ENCODE measurements at places on chromosomes 5 and 9.

- no peak for DNase-seq
These were observed 179.2 kb downstream of the TTC39B start for GRCh38 chr9:15127831-15128230.

GRCh38 chr5:122844136-122844909 lies 1.1 kb upstream of the SNX24 start:
- no peak for DNase-seq

- no peak for DNase-seq
These were observed 1.2 kb downstream of the SLC31A2 start for GRCh38 chr9:113151696-113152630.

- DNase-seq = no peak
These were observed 17.2 kb downstream of the PAM start for GRCh38 chr5:102772273-102772672.

GRCh38 chr5:44225231-44226160 lies 163.7 kb downstream of the FGF10 start:
- no peak for DNase-seq

DNA sequence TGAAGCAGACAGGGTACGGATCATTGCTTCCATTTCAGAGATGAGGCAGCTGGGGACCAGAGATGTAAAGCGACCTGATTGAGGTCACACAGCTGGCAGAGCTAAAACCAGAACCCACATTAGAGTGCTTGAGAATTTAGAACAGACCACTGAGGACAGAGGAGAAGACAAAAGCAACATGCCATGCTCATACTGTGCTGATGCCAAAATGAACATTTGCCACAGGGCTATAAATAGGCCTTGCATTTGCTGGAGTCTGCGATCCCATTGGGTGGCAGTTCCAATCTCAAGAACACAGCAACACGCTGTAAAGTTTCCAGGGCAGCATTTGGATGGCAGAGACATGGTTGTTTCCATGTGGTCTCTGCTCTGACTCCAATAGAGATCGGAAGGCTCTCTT lies 222.4 kb upstream of the TBC1D2 start:
- DNase-seq = no peak

DNA sequence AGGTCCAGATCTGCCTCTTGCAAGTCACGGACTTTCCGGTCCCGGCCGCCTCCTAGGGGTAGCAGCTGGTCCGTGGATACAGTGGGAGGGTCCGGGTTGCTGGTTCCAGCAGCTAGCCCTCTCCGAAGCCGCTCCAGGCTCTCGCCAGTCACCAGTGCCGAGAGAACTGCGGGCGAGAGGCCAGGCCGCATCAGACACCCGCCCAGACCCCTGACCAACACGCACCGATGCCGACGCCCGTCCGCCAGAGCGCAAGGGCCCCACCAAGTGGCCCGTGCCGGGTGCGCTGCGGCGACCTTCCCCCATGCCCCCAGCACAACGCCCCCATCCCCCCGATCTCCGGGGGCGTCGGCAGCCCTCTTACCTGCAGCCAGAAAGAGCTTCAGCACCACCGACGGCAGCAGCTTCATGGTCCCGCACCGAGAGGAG lies 470 bp downstream of the HBEGF start:
- DNase-seq = no peak

DNA sequence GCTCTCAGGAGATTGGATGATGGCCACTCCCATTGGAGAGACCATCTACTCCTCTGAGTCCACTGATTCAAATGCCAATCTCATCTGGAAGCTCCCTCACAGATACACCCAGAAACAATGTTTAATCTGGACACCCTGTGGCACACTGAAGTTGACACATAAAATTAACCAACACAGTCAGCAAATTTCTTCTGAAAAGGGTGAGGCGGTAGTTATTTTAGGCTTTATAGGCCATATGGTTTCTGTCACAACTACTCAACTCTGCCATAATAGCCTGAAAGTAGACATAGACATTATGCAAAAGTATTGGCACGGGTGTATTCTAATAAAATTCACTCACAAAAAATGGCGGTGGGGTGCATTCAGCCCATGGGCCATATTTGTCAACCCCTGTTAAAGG lies 244.5 kb upstream of the VLDLR start:
- no peak for DNase-seq
